Smooth muscle cell of the pulmonary artery (primary cell): ENCODE measurements at places on chromosomes 12 and 14. TPM values are rescaled to one million over a fixed set of nuclear protein-coding genes. Genes with fewer than 3 reads are reported as not detected.

The TCL1B gene
- not detected in 2 replicates for total RNA-seq

The C3AR1 gene
- 0.07 and 0.17 TPM in 2 replicates for total RNA-seq

The HCAR1 gene
- 0.17 and 0.85 TPM in 2 replicates for total RNA-seq

The KCNJ8 gene
- 9.1 and 16.6 TPM in 2 replicates for total RNA-seq

The SAMD15 gene
- 1.4 and 1.7 TPM in 2 replicates for total RNA-seq

The SLC17A8 gene
- total RNA-seq, result not detected in 2 replicates

The RNASE11 gene
- not detected in 2 replicates for total RNA-seq
